ENCODE measurements at places on chromosomes 5 and 9.
A peak's percentile ranks its signal among the peaks of the same experiment; 100 is the strongest.

GRCh38 chr5:69315972-69316371, 16.6 kb downstream of the CCDC125 start:
- no peak for DNase-seq

GRCh38 chr5:78514427-78515330, 133.9 kb downstream of the LHFPL2 start:
- no peak for DNase-seq

- DNase-seq: no peak
These were observed 89.8 kb downstream of the LHX2 start for GRCh38 chr9:124101215-124101968.

DNA sequence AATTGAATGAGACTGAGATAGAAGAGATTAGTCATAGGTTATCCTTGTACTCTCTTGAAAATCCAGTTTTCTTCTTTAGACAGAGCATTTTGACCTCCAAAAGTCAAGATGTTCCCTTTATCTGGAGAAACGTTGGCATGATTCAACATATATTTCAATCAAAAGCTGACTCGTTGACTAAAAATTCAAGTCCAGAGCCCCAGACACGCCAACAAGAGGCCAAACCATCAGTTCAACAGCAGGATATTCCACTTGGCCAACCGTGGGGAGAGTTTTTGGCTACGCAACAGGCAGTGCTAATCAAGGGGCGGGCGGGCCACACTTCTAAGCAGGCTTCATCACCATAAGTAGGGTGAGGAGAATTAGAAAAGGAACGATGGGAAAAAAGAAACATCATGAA, 119.1 kb downstream of the SLIT3 start:
- no peak for DNase-seq

- DNase-seq: no peak
These were observed 424.8 kb downstream of the TMEM38B start for GRCh38 chr9:106119176-106119575.

GRCh38 chr5:148697180-148697808, 43.0 kb upstream of the HTR4 start:
- no peak for DNase-seq

GRCh38 chr9:74876382-74876949, 11.3 kb downstream of the TRPM6 start:
- DNase-seq: no peak

DNA sequence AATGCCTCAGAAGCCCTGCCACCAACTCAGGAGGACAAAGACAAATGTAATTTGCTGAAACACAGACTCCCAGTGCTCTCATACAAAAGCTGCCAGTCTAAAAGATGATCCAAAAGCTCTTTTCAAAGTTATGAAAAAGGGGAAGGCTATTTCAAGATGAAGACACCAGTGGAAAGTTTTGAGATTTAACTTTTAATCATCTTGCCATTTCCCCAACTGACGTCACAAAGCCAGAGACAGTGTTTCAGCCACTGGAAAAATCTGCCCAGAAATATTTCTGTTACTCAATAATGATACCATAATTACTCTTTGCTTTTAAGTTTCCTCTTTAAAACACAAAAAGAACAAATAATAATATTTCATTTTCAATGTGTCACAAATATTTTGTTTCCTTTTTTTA, 20.9 kb downstream of the ENG start:
- no peak for DNase-seq

- DNase-seq: no peak
These were observed 21.0 kb upstream of the RCL1 start for GRCh38 chr9:4771788-4772187.

GRCh38 chr5:72441094-72441723, 66.0 kb downstream of the ZNF366 start:
- no peak for DNase-seq

DNA sequence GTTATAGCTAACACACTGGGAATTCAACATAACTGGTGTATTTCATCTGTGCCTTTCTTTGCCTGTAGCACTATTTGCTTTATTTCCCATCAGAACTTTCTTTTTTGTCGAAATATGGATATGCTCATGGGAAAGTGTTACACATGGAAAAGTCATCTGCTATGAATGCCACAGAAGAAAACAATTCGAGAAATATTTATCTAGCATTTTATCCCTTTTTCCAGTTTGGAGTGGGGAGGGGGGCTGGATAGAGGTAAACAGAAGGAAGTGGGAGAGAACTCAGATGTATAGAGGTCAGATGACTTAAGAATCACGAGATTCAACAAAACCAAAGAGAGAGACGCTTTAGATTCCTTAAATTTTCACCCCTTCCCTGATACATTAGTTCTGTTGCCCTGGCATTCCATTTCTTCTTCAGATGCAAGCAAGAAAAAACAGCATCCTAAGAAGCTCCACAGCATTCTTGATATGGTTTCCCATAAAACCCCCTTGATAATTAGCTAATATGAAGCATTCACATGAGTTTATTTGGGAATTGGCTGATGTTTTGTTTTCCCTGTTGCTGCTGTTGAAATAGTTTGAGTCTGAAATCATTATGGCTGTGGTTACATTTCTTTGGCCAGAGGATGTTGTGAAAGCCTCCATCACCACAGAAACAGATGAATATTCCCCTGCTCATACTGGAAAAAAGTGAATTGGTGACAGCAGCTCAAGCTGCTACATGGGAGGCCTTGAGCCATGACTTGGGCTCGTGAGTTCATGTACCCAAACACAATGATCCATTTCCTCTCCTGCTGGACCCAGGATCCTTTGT, 335.8 kb upstream of the DAB2 start:
- DNase-seq: no peak

DNA sequence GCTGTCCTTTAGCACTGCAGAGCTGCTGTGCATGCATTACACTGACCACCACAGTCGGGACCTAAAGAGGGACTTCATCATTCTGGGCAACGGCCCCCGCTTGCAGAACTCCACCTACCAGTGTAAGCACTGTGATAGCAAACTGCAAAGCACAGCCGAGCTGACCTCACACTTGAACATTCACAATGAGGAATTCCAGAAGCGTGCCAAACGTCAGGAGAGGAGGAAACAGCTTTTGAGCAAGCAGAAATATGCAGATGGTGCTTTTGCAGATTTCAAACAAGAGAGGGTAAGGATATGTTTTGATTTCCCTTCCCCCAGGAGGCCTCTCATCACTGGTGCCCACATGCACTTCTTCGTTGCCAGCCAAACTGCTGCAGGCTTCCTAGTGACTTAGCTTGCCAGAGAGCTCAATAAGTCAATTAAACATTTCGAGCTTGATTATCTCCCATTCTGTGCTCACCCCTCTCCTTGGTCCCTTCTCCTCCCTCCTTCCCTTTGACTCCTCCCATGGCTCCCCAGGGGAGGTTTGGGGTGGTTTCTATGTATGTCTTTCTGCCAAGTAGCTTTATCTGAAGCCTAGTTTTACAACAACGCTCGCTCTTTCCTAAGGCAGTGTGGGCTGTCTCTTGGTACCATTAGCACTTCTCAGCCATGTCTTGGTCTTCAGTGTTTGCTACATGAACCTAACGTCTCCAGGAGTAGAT, 66.7 kb downstream of the ZNF462 start:
- no peak for DNase-seq

DNA sequence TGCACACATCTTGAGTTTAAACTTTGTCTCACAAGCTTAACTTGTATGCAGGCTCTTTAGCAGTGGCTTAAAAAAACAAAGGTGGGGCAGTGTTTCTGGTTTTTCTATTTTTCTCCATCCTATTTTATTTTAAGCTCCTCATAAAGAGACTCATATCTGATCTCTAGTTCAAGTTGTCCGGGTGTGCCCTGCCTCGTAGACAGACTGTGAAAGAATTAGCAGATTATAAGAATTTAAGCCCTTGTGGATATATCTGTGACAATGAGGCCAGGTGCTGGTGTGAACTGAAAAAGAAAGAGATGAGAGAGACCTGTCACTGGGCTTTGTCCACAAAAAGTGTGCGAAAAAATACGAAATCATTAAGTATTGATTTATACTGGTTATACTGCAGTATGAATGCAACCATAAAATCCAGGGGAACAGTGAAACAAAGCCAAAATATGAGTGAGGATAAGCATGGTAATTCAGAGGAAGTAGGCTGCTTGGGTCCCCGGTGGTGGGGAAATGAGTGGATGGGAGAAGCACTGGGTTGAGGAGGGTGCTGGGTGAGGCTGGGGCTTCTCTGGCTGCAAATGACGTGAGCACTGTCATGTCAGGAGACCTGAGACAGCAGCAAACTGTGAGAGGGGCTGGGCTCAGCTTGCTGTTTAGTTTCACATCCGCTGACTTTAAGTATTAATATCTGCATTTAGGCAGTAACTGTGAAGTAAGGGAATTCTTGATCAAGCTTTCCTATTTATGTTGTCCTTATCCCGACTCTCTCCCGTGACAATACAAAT, 179.7 kb upstream of the ANKRD55 start:
- peak; percentile 30 for DNase-seq

GRCh38 chr9:33921967-33922895, 105.3 kb downstream of the UBE2R2 start:
- peak; percentile 41 for DNase-seq

DNA sequence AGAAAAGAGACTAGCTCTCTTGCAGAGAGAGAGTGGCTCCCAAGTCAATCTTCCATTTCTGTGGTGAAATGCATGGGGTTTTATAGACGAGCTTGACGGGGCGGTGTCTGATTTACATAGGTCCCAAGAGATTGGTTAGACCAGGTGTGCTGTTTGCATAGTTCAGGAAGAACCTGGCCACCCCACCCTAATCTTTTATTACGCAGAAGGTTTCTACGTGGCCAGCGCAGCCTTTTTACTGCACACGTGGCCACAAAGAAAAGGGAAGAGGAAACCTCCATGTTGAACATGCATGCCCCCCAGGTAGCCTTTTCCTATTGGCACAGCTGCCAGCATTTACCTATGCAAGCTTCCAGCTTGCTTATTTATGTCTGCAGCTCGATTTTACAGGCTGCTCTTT, 92.1 kb downstream of the CAVIN4 start:
- DNase-seq: no peak

- DNase-seq: no peak
These were observed 51.3 kb upstream of the SUB1 start for GRCh38 chr5:32534041-32534440.

GRCh38 chr9:120098584-120098983, 481.4 kb downstream of the CDK5RAP2 start:
- no peak for DNase-seq

GRCh38 chr9:83006378-83006777, 56.6 kb downstream of the RASEF start:
- no peak for DNase-seq

DNA sequence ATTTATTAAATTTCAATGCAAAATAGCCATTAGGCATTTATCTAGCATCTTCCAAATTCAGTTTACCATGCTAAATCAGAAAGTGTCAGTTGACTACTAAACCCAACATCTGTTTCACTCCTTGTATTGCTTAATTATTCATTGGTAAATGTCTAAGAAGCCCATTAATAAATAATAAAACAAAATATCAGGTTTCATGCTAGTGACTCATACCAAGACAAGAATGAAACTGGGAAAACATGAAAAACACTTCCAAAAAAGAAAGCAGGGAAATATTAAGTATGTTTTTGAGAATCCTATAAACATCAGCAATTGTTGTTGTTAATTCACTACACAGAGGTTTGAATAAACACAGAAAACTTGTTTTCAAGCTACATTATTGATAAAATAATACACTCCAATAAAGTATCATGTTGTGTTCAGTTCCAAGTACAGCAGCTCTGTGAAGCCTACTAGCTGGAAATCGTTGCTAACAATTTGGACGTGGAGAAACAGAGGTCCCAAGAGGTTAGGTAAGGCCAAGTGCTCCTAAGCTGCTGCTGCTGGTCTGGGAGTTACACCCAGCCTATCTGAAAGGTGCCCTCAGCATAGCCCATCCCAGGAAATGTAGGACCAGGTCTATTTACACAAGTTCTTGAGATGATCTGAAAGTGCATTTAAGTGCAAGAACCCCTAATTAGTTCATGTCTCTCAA, 78.8 kb downstream of the GNAQ start:
- no peak for DNase-seq

DNA sequence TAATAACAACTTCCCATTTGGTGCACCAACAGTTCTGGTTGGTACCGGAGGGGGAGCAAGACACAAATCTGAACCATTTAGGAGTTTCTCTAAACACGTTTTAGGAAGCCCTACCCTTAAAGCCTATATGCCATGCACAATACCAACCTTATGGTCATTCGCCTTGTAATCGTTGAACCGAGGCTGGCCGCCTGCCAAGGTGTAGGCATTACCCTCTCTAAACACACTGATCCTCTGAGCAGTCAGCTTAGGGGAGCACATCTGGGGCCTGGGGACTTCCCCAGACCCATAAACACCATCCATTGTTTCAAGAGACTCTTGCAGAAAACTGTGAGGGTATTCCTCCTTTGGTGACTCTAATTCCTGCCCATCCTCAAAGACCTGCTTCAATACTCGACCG, 328 bp downstream of the GRXCR2 start:
- no peak for DNase-seq

- DNase-seq: no peak
These were observed 147.8 kb downstream of the MAST4 start for GRCh38 chr5:66744040-66744439.

- DNase-seq: no peak
These were observed 7.5 kb downstream of the ABL1 start for GRCh38 chr9:130842545-130842944.
